Stimulated activated CD4-positive, alpha-beta T cell treated with anti-CD3 and anti-CD28 coated beads, Interleukin-1b, Interleukin-23, amount 100 ng/mL, for 1 hour (primary cell): ENCODE measurements at places on chromosomes 3 and 15.

DNA sequence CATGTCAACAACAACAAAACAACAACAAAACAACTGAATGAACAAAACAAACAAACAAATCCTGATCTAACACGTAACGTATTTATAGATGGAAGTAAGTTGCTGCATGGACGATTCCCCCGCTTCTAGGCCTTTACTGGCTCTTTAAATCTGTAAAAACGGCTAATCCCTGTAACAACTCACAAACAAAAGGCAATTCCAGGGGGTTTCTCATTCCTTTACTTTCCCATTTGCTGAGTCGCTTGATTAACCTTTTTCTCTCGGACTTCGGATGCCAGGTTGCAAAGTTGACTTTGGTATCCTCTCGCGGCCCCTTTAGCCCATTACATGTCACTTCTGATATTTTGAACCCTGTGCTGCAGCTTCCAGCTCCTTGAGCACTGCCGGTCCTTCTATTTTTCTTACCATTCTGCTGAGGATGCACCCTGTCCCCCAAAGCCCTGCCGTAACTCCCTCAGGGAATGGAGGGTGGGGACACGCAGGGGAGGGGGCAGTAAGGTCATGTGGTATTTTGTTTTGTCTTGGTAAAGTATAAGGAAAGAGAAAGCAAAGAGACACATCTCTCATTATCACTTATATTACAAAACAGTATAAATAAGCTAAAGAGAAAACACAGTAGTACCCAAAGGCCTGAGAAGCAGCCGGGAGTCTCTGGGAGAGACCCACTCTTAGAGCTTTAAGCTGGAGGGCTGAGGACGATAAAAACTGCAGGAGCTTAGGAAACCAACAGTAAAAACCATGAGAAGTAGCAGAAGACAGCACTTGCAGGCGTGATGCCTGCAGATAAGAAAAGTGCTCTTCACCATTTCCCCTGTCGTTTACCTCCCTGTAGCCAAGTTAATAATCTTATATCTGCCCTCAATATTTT is 457.8 kb upstream of the ZNF717 start:
- no peak for DNase-seq

GRCh38 chr15:59353994-59354416 is 18.7 kb downstream of the MYO1E start:
- DNase-seq: no peak

GRCh38 chr15:44340410-44340809 is 51.9 kb downstream of the GOLM2 start:
- DNase-seq: no peak

- DNase-seq: no peak
Measured at GRCh38 chr3:133893683-133894352, 1.9 kb downstream of the RAB6B start.

- DNase-seq: no peak
Measured at GRCh38 chr3:82259994-82260393, 498.5 kb upstream of the GBE1 start.

GRCh38 chr3:175386630-175387029 is 527.5 kb downstream of the NAALADL2 start:
- no peak for DNase-seq

- DNase-seq: no peak
Measured at GRCh38 chr3:132629928-132630327, 29.7 kb downstream of the ACAD11 start.

DNA sequence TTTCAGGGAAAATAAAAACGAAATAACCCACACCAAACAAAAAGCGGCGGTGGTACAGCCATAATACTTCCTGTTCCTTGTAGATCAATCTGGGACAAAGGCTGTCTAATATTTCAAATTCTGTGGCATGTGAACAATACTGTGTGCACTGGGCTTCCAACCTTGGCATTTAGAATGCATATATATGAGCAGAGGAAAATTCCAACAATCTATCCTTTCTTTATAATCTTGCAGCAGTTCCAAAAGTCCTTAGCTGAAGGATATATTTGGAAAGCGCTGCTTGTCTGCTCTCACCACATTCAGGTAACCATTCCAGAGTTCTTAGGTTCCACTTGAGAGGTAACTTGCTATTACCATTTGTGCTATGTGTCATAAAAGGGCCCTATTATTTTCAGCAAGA is 231.8 kb downstream of the RBMS3 start:
- no peak for DNase-seq

GRCh38 chr15:61500951-61501620 is 272.0 kb upstream of the RORA start:
- DNase-seq: no peak

DNA sequence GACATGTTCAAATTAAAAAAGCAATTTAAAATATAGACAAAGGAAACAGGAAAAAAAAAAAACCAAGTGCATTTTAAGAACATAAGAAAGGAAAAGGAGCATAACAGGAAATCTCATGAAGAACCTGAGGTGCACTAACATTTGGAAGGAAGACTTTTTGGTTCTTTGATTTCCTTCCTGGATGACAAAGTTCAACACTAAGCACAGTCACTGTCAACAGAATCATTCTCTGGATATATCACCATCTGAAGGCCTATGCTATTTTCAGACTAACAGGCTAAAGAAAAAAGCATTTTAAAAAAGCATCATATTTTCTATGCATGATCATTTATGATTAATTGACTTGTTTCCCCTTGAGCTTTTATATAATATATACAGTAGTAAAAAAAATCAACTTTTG is 349.6 kb downstream of the PLCL2 start:
- DNase-seq: no peak

DNA sequence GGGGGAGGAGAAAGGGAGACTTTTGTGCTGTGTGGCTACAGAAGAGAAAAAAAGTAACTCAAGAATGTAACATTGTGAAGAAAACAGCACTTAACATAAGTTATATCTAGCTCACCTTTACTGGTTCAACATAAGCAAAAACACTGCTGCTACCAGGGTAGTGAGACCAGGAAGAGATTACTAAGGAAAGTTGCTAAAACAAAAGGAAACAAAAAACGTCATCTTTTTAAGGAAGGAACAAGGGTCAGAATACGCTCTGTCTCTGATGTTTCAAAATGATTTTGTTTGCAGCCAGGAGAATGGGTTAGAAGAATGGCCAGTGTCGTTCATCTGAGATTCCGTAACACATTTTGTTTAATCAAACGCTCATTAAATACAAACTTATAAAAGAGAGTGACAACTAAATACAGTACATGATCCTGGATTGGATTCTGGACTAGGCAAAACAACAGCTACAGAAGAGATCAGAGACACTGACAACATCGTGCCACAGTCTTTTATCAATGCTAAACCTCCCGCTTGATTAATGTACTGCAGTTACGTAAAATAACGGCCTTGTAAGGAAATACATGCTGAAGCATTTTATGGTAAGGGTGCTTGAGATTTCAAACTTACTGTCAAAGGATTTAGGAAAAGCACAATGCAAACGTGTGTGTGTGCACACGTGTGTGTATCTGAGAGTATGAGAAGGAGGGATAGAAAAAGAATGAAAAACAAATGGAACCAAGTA is 67.7 kb downstream of the FOXP1 start:
- DNase-seq: no peak

DNA sequence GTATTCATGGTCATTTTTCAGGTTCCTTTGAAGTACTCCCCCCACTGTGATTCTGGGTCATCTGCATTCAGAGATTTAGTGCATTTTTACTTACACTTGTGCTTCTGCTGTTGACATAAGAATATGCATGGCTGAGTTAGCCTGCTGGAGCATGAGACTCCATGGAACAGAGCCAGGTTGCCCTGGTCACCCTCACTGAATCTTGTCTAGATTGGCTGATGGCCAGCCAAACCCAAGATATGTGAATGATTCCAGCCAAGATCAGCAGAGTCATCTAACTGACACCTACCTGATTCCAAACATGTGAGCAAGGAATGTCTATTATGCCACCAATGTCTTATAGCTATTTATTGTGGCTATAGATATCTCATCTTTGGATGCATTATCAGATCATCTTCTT is 25.1 kb downstream of the DTWD1 start:
- no peak for DNase-seq

- no peak for DNase-seq
Measured at GRCh38 chr3:188948281-188948996, 223.3 kb upstream of the TPRG1 start.

GRCh38 chr15:25178835-25179672 is 224.3 kb downstream of the SNRPN start:
- no peak for DNase-seq

GRCh38 chr3:129623447-129624118 is 17.1 kb upstream of the PLXND1 start:
- no peak for DNase-seq

DNA sequence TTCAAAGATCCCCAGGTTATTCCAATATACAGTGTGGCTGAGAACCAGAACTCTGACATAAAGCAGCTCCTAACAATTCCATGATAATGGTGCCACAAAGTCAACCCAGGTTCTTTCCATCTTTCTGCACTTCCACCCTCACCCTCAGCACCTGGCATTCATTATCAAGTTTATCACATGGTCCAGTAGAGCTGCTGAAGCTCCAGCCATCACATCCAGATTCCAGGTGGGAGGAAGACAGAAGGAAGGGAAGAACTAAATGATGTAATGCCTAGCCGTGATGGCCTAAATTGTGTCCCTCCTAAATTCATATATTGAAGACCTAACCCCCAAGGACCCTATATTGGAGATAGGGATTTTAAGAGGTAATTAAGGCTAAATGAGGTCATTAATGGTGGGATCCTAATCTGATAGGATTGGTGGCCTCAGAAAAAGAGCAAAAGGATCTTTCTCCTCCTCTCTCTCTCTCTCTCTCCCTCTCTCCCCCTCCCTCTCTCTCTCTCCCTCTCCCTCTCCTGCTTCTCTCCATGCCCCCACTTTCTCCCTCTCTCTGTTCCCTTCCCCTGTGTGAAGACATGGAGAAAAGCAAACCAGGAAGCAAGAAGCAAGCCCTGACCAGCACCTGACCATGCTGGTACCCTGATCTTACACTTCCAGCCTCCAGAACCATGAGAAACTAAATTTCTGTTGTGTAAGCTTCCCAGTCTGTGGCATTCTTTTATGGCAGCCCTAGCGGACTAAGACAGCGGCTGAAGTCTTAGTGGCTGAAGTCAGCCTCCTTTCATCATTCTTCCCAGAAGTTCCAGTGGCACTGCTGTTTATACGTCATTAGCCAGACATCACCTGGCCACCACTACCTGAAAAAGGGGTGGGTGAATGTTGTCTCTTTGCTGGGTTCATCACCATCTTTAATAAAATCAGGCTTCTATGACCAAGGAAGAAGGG is 369.7 kb upstream of the PROK2 start:
- no peak for DNase-seq

DNA sequence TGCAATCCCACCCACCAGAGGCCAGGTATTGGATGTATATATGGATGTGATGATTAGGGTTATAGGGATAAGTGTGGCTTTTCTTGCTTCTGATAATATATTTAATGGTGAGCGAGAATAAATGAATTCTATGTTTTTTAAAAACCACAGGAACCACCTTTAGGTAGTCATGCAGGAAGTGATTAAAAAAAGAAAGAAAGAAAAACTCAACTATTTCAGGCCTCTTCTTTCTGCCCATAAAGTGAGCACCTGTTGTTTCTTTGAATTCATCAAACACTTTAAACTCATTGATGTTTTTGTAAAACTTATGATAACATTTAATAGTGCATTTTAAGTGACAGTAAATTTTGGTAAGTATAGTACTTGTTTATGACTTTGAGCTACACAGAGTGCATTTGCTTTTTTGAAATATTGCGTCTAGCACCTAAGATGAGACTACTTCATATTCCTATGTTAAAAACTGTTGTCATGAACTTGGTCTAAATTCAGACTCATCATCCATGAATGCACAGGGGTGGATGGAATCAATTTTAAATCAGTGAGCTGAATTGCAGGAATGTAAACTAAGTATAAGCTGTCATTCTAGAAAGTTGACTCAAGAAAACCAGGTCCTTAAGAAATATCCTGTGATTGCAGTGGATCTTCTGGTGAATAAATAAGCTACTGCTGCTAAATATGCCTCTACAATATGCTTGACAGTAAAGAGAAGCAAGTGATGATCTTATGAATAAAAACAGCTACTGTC is 764.4 kb upstream of the NECTIN3 start:
- no peak for DNase-seq

DNA sequence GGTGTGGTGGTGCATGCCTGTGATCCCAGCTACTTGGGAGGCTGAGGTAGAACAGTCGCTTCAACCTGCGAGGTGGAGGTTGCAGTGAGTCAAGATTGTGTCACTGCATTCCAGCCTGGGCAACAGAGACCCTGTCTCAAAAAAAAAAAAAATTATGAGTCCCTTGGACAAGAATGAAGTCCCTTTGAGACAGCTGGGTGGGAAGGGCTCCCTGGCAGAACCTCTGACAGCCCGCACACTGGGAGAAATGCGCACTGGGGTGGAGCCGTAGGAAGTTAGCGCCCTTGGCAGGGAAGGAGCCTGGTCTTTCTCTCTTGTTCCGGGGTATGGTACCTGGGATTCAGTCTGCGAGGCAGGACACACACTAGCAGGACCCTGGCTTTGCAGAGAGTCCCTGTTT is 51.4 kb downstream of the SLC30A4 start:
- DNase-seq: no peak

GRCh38 chr15:38085931-38086568 is 151.6 kb downstream of the TMCO5A start:
- DNase-seq: no peak

DNA sequence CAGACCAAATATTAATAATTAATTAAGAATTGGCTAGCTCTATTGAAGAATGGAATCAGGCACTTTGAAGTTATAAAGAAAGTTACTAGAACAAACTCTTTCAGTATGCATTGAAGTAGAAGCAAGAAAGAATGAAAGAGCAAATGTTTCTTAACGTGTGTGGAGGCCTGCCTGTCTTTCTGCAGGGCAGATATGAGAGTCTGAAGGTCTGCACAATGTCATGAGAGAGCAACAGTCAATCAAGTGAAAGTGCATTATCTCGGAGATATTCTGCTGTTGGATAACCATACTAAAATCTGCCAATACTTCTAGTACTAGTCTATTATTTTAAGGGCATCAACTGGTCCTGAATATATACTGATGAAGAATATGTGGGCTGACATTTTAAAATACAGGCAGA is 1270.8 kb downstream of the ZPLD1 start:
- no peak for DNase-seq

- DNase-seq: no peak
Measured at GRCh38 chr3:59559721-59560435, 510.1 kb upstream of the CFAP20DC start.

GRCh38 chr3:57043518-57043917 is 16.9 kb upstream of the SPATA12 start:
- no peak for DNase-seq

DNA sequence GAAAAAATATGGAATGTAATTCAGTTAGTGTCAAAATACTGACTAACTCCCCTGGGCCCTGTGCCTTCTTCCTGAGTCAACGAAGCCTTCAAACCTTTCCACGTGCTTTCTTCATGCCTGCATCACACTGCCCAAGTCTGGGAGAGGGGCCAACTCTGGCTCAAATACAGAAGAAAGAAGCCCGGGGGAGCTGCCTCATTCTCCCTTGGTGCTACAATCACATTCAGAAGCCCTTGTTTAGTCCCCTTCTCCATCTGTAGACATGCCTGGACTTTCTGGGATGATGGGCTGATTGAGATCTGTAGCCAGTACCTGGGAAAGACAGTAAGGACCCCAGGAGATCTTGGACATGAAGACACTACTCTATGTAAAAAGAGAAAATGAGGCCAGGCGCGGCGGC is 77.8 kb upstream of the GSK3B start:
- DNase-seq: no peak
